Mucosa of gallbladder (tissue), 1 donor: ENCODE measurements at places on chromosomes 12 and 14.

DNA sequence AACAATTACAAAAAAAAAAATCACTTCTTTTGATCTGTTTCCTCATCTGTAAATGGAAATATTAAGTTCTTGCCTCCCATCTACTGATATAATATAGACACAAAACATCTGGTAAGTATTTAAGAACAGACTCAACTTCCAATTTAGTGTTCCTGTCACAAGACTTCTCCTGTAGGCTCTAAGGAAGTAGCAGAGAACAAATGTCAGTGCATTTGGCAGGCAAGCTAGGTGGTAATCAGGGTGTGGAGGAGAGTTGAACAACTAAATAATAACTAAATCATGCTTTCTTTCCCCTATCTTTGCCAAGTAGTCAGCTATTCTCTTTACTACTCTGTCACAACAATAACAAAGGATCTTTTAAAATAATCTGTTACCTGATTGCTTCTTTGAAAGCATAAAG is 22.1 kb downstream of the BAZ1A start:
- DNase-seq: no peak

DNA sequence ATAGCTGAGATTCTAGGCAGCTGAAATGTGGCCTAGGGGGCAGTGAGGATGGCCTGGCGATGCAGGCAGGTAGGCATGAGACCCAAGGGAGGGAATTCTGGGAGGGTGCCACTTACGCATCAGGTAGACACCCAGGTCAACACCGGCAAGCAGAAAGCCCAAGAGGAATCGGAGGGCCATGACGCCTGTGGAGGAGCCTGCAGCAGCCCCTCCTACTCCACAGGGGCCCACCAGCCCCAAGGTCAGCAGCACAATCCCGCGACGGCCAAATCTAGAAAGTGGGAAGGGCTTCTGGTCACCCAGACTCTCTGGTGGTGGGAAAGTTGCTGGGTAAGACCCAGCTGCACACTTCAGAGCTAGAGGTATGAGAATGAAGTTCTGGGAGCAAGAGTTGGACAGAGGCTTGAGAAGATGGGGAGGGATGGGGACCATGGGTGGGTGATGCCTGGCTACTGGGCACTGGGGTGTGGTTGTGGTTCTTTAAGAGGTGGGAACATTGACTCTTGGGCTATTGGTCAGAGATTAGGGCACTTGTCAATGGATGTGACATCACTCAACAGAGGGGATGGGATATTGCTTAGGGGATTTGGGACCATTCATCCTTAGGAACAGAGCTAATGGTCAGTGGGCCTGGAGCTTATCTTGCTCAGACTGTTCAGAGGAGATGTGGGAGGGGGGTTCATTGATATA is 3.4 kb downstream of the SLC22A17 start:
- DNase-seq: no peak

DNA sequence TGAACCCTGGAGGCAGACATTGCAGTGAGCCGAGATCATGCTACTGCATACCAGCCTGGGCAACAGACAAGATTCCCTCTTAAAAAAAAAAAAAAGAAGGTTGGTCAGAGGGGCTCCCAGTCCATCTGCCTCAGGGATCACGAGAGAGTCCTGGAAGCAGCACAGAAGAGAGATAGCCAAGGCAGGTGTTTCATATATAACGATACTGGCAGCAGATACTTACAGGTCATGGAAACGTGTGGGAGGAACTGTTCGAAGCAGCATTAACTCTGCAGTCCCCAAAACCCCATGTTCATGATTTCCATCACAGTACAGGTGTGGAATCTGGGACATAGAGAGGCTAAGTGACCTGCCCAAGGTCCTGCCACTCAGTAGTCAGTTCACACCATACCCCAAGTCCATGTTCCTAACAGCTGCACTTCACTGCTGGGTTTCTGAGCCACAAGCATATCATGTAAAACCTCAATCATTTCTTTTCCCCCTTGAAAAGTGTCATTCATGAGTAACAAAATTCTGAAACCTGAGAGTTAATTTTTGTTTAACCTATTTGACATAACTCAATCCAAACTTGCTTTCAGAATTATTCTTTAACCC is 16.7 kb downstream of the CDK2AP1 start:
- DNase-seq: no peak

DNA sequence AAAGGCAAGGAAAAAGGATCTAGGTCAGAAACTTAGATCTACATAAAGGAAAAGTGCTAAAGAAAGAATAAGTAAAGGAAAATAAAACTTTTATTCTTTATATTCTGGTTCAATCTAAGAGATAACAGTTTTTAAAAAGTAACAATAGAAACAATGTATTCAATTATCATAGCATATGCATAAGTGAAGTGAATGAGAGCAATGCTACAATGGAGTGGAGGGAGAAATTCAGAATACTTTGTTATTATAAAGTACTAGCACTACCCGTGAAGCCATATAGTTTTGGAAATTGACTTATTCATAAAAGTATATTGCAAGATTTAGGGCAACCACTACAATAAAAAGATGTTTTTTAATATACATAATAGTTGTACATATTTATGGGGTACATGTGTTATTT is 586.0 kb upstream of the MDGA2 start:
- DNase-seq: no peak

- no peak for DNase-seq
Measured at GRCh38 chr12:54383041-54383609, 1.4 kb downstream of the ZNF385A start.

DNA sequence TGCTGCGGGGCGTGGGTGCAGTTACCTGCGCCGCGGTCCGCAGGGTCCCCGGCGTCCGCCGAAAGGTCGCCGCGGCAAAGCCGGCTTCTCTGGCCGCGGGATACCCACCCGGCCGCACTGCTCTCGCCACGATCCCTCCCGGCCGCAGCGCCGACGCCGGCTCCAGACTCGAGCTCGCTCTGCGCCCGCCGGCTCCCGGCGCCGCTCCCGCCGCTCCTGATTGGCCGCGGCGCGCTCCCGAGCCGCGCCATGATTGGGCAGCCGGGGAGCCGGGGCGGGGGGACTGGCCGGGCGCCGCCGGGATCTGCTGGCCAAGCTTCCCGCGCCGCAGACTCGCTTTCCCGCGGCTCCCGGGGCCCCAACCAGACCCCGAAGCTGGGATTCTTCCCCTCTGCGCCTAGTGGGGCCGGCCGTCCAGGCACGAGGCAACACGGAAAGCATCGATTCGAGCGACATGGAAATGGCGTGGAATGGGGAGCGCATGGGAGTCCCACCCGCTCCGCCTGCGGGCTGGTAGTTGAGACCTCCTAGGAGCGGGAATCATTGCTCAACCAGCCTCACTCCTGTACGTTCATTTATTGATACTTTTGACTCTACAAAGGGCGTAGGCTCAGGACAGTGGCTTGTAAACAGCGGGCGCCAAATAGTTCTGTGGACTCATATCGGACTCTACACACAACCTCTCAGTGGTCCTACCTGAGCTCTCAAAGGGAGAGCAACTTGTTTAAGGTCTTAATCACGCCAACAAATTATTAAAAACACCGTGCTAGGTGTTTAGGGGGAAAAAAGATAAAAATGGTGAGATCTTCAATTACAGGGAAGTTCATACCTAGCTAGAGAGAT is 36.4 kb upstream of the STON2 start:
- peak; percentile 73 for DNase-seq

- no peak for DNase-seq
Measured at GRCh38 chr12:3490895-3491144, 183 bp upstream of the PRMT8 start.

DNA sequence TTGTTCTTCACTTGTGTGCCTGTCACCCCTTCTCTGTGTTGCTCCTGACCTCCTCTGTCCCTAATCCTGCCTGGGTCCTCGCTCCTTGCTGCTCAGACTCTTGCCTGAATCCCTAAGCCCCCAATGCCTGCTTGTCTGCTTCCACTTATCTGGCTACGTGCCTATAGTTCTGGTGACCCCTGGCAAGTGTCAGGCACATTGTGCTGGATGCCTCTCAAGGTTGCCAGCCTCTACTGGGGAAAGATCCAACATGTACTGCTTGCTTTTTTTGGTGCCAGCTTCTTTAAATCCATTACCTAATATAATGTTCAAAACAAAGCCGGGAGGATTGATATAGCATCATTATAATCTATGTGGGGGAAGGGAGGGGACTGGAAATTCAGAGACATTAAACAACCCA is 448.0 kb upstream of the CCDC196 start:
- no peak for DNase-seq

DNA sequence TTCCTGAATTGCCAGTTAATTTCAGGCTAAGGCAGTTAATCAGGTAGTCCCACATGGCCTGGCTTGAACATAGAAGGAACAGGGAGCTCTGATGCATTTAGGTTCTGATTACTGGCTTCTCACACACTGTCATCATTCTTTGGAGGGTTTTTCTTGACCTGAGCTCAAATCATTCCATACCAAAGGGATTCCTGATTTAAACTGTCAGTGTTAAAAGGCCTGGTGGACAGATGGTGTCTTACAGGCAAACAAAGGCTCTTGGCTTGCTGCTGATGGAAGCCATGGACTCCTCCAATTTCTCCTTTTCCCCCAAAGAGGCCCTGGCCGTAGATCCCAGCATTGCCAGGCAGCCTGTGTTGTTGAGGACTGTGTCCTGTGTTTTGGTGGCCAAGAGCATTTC is 30.2 kb downstream of the CACNA1C start:
- no peak for DNase-seq
